CD4-positive, alpha-beta T cell treated with Interleukin-6 for 4 hours (primary cell): ENCODE measurements at places on chromosomes 5 and 9.

DNA sequence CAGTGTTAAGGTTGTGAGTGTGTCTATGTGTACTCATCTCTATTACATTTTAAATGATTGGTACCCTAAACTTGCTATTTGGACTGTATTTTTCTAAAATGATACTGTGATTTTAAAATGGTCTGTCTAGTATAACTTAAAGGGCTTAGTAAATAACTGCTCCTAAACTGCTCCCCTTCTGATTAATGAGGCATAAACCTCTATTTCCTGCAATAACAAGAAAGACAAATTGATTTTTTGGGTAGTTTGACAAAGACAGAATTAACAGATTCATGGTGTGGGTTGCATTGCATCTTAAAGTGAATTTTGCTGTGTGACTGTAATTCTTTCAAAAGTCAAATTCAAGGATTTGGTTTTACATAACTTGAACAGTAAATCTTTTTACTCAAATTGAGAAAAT lies 8.1 kb upstream of the LRRTM2 start:
- no peak for DNase-seq

DNA sequence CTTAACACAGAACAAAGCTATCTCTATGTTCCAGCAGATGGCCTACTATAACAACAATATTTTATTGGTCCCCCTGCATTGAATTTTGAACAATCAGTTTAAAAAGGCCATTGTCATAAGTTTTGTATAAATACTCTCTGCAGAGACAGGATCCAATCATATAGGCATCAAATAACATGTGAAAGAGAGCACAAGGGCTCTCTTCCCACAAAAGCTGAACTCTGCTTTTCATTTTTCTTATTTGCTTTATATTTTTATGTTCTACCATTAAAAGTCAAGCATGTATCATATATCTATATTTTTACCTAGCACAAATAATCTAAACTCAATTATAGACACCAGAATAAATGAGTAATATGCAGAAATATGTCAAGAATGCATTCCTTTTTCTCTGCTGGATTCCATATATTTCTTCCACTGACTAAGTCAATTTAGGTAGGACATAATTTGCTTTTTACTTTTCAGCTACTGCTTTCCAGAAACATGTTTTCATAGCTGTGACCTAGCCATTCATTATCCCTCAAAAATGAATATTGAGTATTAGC lies 143.6 kb downstream of the CDH9 start:
- DNase-seq = no peak

GRCh38 chr5:124764992-124765611 lies 18.7 kb upstream of the ZNF608 start:
- DNase-seq = no peak

- no peak for DNase-seq
Measured at GRCh38 chr5:102611312-102611711, 112.5 kb upstream of the SLCO6A1 start.

GRCh38 chr5:88878976-88879375 lies 4.0 kb downstream of the MEF2C start:
- no peak for DNase-seq

DNA sequence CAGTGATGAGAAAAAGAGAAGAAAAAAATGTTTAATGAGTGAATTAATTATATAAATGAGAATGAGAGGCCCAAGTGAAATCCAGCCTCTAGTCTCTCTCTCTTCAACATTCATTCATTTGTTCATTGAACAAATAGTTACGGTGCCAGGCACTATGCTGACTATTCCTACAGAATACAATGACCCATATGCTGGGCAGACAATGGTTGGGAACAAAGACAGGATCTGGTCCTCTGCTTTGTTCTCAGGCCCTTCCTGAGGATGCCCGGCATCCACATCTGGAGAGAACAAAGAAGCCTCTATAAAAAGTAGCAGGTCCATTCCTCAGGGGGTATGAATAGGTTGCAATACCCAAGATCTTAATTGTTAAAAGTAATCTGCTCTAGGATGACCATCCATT lies 6.9 kb downstream of the ADAM19 start:
- no peak for DNase-seq

- DNase-seq = no peak
Measured at GRCh38 chr9:121503444-121503843, 3.8 kb upstream of the GGTA1 start.

GRCh38 chr5:177357146-177357458 lies 622 bp upstream of the RGS14 start:
- no peak for DNase-seq

DNA sequence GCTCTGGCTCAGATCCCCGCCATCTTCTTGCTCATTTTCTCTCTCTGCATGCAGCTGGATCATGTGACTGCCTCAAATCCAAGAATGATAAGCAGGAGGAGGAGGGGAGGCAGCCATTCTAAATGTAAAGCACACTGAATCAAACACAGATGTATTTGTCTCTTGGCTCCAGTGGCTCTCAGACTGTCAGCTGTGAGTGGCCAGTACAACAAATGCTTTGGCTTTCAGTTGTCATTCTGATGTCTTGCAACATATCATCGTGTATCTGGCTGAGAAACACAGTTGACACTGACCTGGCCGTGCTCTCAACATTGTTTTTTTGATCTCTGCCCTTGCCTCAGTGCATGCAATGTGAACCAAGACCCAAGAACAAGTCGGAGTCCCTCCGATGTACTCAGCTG lies 233.1 kb downstream of the ADAMTSL1 start:
- no peak for DNase-seq

DNA sequence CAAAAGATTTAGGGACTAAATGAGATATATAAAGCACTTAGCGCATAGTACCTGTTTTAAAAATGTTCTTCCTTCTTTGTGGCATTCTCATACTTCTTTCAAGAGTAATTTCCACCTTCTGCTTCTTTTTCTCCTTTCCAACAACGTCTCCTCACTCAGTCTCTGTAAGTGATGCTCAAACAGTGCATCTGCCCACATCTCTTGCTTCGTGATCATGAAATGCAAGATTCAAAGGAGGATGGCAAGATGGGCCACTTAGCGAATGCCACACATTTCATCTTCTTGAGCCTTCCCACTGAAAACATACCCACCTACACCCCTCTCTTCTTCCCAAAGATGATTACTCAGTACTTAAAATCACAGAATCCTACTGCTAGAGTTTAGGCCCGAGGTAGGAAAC lies 36.9 kb downstream of the MACIR start:
- DNase-seq = no peak

DNA sequence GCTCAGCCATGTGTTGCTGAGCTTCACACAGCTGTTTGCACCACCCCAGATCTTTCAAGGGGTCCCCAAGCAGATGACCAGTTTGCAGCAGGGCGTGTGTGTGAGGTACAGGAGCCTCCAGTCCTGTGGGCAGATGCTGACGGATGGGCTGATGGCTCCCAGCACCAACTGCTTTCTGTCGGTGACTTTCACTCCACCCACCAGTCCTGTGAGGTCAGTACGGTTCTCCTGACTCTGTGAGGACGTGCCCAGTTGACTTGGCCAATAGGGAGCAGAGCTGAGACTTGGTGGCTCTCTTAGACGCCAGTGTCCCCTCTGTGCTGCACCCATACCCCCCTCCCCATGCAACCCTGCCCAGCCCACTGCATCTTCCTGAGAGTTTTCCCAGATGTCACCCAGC lies 19.7 kb downstream of the COL5A1 start:
- no peak for DNase-seq

- DNase-seq = no peak
Measured at GRCh38 chr5:18985171-18985758, 1002.7 kb downstream of the CDH18 start.

DNA sequence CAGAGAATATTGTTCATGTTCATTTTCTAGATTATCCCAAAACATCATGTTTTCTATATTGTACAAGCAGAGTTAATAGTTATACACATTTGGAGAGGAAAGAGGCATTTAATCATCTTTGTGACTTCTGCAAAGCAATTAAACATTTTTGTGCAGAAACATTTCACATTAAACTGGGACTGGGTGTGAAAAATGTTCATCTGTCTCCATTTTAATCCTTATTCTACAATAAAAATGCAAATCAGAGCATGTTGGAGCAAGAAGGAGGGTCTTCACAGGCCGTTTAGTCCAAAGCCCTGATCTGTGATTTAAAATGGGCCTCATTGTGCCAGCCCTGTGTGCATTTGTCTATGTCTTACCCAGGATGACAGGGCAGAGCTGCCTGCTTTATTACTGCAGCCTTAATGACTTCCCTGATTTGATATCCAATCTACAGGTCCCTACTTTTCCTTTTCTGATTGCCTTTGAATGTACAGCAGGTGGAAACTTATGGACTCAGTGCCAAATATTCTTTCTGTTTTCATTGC lies 183.5 kb downstream of the CAVIN4 start:
- DNase-seq = no peak

GRCh38 chr5:22258139-22258538 lies 595.0 kb downstream of the CDH12 start:
- no peak for DNase-seq

- DNase-seq = no peak
Measured at GRCh38 chr5:143524338-143524945, 121.0 kb upstream of the NR3C1 start.

DNA sequence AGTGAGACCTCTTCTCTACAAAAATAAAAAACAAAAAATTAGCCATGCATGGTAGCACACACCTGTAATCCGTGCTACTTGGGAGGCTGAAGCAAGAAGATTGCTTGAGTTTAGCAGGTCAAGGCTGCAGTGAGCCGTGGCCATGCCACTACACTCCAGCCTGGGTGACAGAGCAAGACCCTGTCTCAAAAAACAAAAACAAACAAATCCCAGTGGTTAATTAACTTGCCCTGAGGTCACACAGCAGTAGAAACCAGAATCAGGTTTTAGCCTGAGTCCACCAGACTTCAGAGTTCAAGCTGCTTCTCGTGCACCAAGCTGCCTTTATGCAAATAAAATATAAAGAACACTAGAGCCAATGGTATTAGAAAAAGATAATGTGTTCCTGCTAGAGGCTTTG lies 169.7 kb downstream of the GOLPH3 start:
- DNase-seq = no peak

DNA sequence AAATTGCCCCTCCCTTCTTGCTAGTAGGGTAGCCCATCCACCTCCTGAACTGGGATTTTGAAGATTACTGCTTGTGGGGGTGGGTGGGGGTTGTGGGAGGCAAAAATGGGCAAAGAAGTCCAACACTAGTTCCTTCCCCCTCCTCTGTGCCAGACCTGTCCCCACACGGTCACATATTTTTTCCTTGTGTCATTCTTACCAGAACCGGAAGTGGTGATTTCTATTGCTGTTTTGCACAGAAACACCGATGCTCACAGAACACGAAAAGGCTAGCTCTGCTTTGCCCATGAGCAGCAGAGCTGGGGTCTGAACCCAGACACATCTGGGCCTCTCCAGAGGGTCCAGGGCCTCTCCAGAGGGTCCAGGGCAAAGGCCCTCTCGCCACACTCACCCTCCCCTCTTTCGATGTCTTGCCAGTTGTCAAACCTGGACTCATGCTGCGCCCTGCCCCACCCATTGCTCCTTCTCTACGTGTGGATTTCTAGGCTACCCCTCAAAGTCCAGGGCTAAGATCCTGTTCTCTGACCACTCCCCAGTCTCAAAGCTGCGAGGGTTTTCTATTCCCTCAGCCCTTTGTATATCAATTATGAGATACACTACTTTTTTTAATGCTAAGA lies 264.4 kb upstream of the MSX2 start:
- DNase-seq = no peak

DNA sequence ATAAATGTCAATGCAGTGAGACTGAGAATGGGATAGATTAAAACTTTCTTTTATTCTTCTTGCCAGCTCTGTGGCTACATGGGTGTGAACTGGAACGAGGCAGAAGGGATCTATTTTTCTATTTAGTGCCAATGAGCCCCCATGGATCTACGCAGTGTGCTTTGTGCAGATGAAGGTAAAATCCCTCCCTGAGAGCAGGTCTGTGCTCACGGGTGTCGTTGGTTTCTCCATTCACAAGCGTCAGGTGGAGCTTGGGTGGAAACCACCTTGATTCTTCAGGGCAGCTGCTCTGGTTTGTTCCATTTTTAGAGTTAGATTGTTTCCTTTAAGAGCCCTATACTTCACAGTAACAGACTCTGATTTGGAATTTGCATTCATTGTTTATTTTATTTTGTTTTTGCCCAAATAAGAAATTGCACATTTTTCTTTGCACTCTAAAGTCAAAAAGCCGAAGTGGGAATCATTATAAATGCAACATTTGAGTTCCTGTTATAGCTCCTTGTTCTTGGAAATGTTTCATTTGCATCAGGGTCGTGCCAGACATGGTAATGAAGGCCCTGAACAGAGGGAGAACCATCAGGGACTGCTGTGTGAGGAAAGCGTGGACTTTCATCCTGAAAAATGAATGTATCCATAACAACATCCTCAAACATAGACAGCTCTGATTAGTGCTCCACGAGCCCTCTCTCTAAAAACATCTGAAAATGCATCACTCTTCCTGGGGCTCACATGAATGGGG lies 31.1 kb upstream of the BICD2 start:
- no peak for DNase-seq

DNA sequence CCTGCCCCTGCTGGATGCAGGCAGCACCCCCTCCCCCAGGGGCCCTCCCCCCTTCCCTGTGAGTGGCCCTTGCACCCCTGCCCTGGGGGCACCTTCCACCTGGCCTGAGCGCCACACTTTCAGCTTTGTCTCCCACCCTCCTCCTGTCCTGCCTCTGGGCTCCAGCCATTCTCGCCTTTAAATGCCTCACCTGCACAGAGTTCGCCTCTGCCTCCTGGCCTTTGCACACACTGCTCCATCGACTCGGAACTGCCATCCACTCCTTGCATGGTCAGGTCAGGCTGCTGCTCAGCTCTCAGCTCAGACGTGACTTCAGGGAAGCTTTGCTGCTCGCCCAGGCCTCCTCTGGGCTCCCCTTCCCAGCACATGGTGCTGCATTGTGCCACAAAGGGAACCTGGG lies 10.2 kb downstream of the FAM163B start:
- no peak for DNase-seq

GRCh38 chr5:52015760-52016159 lies 632.5 kb downstream of the ISL1 start:
- no peak for DNase-seq

DNA sequence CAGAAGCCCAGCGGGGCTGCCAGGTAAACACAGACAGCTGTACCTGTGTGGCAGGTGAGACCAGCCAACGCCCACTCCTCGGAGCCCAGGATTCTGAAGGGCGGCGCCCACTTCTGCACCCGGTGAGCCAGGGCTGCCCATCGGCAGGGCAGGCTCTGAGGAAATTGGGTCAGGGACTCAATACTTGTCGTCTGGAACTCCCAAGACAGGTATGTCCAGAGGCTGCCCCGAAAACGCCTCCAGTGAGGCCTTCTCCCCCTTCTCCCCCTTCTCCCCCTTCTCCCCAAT lies 19.8 kb downstream of the GLT6D1 start:
- DNase-seq = no peak
